ENCODE measurements at places on chromosomes 1 and 21.

DNA sequence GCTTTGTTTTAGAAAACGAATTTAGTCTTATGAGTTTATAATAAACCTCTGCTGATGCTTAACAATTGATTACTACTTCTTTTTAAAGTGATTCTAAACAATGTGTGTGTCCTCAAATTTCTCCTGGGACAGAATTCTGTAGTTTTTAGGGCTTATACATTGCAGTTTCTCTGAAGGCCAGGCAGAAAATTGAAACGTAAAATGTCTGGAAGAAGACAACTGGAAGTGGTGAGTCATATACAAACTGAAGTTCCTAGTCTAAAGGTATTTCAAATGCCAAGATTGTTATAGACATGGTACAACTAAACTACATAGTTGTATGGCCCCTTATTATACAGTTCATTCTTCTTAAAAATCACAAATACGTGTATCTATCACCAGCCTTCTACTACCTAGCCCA lies 30.5 kb upstream of the RC3H1 start:
- DNase-seq, result no peak

- DNase-seq, result peak; percentile 54
Measured at GRCh38 chr1:51519865-51520699, 1.0 kb upstream of the EPS15 start.

- DNase-seq, result peak; percentile 61
Measured at GRCh38 chr1:208203127-208203847, 40.9 kb downstream of the PLXNA2 start.

DNA sequence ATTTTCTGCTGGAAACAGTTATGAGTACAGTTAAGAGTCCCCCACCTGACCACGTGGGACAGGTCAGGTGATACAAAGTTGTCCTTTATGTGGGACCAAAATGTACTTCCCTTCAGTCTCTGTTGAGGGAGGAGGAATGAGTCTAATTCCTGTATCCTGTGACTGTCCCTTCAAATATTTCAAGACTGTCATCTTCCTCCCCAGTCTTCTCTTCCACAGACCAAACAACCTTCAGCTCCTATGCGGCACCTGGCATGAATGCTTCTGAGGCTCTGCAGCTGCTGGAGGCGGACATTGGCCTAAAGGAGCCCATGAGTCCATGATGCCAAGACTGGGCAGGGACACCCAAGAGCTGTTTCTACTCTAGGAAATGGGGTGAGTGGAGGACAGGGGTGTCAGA lies 72.1 kb upstream of the SIM2 start:
- DNase-seq, result no peak

GRCh38 chr1:117137281-117137855 lies 15.8 kb upstream of the TRIM45 start:
- no peak for DNase-seq

GRCh38 chr1:25503551-25504426 lies 39.6 kb upstream of the LDLRAP1 start:
- DNase-seq, result peak; percentile 29

GRCh38 chr1:239858529-239858928 lies 233.2 kb upstream of the FMN2 start:
- DNase-seq, result no peak

DNA sequence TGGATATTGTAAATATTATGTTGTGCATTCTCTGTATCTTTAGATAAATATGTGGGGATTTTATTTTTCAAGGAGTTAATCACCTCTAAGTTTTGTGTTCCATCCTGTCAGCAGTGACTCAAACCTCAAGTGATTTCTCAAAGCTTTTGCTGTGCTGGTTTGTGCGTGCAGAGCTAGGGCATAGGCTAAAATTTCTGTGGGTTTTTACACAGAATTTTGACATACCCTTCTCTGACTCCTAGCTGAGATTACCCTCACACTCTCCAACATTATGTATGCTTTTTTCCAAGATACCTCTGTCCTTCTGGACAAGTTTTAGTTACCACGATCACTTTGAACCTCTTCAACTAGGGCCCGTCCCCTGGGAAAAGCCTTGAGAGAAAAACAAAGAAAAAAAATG lies 384.9 kb downstream of the NCAM2 start:
- no peak for DNase-seq

All from foreskin fibroblast (primary cell).